ENCODE measurements at places on chromosomes 16 and 17.

DNA sequence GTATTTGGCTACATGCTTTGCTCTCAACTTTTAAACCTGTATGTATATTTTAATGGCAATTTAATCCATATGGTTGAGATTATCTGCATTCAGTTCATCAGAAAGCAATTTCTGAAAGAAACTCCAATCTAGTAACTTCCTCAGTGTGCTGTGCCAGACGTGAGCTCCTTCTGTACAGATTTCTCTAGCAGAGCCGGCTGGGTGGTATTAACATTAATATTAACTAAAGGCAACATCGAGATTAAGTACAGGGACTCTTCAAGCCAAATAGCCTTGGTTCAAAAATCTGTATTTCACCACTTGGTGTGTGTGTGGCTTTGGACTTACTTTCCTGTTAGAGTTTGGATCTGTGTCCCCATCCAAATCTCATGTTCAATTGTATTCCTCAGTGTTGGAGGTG lies 55.5 kb upstream of the NUDT7 start:
- DNase-seq, result no peak

- no peak for DNase-seq
Measured at GRCh38 chr17:47995241-47995935, 24.5 kb downstream of the CDK5RAP3 start.

- DNase-seq, result no peak
Measured at GRCh38 chr16:66524601-66525164, 25.2 kb downstream of the TK2 start.

DNA sequence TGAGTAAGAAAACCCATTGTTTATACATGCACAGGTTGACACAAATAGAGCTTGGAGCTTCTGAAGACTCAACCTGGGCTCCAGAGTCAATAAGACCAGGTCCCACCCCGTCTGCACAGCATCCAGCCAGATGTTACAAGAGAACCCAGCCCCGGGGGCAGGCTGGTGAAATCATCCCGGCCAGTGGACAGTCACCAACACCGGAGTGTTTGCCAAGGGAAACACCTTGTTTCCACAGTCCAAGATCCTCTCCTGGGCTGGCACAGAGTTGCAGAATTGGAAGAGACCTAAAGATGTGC lies 90.3 kb downstream of the RAB11FIP4 start:
- no peak for DNase-seq

GRCh38 chr17:36510636-36511035 lies 24.0 kb downstream of the MYO19 start:
- DNase-seq, result no peak

DNA sequence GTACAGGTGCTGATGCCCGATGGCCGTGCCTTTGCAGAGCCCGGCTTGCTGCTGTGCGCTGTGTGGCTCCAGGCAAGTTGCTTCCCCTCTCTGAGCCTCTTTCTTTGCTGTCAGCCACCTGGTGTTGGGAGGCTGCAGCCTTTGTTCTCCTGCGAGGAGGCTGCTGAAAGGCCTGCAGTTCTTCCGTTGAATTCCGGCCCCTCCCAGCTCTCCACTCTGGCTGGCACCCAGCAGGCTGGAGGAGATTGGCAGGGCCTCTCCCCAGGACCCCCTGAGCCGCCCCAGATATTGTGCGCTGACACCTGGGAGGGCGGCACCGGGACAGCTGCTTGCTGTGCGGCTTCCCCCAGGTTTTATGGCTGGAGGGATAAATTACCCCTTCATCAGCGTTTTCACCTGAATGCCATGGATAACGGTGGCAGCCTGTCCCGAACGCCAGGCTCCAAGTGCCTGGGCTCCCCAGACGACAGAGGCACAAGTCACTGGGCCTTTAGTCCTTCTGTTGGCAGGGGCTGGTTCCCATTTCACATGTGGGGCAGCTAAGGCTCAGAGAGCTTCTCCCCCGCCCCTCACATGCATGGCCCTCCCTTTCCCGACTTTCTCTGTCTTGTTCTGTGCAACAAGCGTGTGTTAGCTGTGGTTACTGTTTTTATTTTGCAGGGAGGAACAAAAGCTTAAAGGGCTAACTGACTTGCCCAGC lies 35.1 kb upstream of the GSE1 start:
- DNase-seq, result no peak

GRCh38 chr17:40511136-40511535 lies 9.7 kb upstream of the TNS4 start:
- no peak for DNase-seq

GRCh38 chr17:48129981-48130380 lies 22.4 kb downstream of the SNX11 start:
- DNase-seq, result no peak

- DNase-seq, result no peak
Measured at GRCh38 chr17:57302690-57303465, 46.6 kb downstream of the MSI2 start.

GRCh38 chr17:75338335-75338734 lies 49.1 kb upstream of the SLC25A19 start:
- no peak for DNase-seq
